ENCODE measurements at places on chromosomes 2 and 18.

- DNase-seq = no peak
Observed at GRCh38 chr2:199443589-199444130, 14.1 kb downstream of the SATB2 start.

DNA sequence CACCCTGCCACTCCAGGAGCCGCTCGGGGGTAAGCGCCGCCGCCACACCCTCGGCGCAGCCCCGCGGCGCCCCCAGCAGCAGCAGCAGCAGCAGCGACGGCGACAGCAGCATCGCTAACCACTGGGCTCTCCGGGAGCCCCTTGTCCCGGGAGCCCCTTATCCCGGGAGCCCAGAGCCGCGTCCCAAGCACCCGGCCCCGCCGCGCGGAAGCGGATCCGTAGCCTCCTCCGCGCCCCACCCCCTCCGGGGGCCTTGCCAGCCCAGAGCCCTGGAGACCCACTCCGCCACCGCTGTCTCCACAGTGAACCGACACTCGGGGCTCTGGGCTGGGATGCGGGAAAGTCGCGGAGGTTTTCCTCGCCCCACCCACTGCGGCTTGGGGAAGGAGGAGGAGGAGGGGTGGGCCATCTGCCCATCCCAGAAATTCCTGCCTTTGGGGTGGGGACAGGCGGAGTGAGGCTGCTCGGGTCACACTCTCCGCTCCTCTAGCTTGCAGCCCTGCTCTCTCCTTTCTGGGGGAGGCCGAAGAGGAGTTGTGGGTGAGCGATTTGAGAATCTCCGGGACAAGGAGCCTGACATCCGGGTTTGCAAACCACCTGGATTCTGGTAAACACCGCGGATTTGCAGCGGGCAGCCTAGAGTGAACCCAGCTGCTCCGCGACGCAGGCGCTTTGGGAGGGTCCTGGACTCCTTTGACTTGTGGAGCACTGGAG lies at the start of gene PLA2R1:
Gene PLA2R1, minus strand, starts transcription at position 324 of the 714 bp plus-strand sequence. Its CDS starts 212 bp downstream, at position 112.
- peak; percentile 21 for DNase-seq

DNA sequence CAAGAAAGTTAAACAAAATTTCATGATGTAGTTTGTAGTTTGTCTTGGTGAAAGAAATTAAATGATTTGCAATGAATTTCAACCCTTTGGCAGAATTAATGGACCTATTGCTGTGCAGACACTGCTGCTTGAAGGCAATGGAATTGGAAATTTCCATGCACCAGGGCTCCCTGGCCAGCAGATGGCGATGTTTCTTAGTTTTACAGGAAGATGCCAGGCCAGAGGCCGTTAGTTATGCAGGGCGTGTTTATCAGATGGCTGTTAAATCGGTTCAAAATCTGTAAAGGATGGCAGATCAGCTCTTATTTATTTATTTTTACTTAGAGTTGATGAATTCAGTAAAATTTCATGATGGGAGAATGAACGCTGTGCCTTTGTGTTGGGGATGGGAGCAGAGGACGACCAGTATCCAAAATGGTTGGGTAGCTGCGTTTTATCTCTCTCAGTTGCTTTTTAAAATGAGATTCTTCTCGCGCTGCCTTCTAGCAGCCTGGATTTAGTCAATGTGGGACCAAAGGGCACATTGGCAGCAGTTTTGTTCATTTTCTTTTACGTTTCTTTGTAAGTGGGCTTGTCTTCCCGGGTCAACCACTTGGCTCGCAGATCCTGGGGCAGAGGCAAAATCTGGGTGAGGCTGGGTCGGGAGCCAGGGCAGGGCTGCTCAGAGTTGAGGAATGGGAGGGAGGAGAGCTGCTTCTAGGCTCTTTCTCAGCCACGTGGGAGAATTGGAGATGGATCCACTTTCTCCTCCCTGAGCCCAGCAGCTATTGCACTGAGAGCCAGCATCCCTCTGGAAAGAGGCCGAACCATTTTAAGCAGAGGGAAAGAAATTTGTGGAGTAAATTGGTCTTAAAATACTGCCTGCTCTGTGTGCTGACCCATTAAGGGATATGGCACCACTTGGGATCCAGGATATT lies 344.0 kb downstream of the PIK3C3 start:
- DNase-seq = peak; percentile 13

- no peak for DNase-seq
Observed at GRCh38 chr18:23405636-23406035, 47.5 kb upstream of the RIOK3 start.

GRCh38 chr2:231987124-231987727 lies 25.7 kb downstream of the DIS3L2 start:
- no peak for DNase-seq

DNA sequence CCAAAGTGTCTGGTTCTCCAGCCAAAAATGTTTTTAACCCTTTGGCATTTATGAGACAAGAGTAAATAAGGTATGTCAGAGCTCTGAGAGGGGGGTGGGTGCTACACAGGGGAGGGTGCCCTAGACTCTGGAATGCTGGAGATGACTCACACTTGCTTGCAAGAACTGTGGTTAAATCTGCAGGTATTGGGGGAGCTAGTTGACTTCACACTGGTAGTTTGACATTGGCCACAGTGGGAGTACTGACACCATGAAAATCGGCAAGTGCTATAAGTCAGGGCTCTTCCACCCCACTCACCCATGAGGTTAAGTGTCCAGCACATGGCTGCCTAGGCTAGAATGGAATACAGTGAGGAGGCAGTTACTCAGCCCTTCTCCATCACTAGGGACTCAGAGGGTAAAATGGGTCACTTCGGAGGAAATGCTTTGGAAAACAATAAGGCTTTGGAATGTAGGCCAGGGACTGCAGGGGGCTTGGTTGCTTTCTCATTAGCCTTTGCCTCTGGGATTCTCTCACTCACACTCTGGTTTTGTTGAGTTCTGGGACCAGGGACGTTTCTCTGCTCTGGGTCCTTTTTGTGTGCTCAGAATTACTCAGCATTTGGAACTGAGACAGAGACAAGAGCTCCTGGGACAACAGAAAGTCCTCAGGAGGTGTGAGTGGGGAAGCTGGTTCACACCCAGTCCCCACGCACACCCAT lies 91.6 kb downstream of the ACKR3 start:
- DNase-seq = no peak

GRCh38 chr2:129667577-129667976 lies 311.9 kb upstream of the RAB6C start:
- DNase-seq = no peak

DNA sequence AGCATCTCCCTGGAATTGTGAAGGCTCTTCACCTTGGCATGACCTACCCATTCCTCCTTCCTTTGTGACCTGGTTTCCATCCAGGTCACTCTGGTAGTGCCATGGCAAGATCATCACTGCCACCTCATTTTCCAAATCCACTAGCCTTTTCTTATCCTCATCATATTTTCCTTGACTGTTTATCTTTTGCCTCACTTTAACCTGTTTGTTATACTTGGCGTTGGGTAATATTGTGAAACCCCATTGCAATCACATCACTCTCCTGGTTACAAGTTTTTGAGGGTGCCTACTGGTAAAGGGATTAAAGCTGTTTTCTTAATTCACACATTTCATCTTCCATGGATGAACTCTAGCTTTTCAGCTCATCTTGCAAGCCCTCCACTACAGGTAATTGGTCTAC lies 39.1 kb upstream of the IGFBP2 start:
- no peak for DNase-seq

DNA sequence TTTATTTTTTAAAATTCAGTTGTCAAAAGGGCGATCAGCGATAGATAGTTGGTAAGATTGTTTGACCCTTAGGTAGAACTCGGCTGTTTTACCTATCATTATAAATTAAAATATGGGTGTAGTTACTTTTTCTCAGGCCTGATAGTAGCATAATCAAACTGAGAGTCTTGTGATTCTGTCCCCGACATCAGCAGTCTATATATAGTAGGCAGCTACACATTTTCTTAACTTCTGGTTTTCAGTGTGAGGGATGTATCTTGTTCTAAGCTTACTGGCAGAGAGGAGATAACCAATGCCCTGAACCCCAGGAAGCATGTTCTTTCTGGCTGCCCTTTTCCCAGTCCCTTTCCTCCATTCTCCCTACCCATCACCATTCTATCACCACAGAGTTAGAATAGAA lies 56.6 kb downstream of the XRCC5 start:
- no peak for DNase-seq

DNA sequence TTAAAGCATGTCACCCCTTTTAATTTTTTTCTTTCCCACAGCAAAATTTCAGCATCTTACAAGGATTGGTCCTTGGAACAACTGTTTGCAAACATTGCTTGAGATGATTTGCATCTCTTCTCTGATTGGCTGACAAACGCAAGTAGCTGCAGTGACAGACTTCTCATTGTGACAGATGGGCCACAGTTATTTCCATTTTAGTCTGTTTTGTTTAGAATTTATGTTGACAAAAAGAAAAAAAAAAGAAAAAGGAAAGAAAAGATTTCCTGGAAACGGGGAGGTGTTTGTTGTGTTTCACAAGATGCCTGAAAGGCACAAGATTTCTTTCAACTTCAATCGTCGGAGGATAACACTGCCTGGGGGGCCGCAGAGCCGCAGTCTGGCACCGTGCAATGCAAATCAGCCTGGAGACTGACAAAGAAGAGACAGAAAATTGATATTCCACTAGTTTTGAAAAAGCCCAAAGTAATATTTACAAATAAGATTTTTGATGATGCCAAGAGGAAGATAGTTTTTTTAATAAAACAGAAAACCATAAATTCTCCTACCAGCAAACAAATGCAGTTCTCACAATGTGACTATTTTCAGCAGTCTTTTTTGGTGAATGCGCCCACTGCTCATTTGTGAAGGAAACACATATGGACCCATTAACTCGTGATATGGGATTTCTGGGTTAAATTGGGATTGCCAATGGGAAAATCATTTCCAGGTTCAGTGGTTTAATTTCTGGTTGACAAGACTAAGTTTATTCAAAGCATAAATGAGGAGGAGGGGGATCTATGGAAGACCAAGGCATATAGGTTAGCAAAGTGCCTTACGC lies 296.2 kb upstream of the SMIM21 start:
- no peak for DNase-seq

GRCh38 chr18:69992776-69993175 lies 45.1 kb upstream of the CD226 start:
- DNase-seq = no peak

GRCh38 chr2:119679526-119679837 lies 481 bp downstream of the TMEM177 start:
- DNase-seq = no peak

DNA sequence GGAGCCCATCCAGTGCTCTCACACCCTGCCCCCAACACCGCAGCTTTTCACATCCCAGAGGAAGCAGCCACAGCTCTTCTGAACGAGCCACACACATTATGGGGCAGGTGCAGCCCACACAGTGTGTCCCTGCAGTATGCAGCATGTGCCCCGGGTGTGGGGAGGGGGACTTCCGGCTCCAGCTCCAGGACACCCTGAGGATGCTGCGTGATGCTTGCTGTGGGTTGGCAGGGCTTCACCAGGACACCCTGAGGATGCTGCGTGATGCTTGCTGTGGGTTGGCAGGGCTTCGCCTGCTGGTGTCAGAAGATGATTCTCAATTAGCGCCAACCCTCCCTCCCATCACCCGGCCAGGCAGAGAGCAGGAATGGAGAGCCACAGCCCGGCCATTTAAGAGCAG lies 193.9 kb downstream of the EIPR1 start:
- DNase-seq = no peak

DNA sequence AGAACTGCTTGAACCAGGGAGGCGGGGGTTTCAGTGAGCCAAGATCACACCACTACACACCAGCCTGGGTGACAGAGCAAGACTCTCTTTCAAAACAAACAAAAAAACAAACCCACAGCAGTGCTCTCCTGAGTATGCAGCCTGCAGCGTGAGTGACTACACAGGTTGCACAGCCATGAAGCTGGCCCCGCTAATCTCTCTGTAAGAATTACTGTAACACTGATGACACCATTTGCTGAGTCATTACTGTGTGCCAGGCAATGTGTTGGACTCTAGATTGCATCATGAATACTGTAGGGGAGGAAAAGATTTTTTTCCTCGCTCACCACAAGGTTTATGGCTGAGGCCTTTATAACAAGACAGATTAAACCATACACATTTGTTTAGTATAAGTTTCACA lies 118.6 kb upstream of the ATP8B1 start:
- no peak for DNase-seq

DNA sequence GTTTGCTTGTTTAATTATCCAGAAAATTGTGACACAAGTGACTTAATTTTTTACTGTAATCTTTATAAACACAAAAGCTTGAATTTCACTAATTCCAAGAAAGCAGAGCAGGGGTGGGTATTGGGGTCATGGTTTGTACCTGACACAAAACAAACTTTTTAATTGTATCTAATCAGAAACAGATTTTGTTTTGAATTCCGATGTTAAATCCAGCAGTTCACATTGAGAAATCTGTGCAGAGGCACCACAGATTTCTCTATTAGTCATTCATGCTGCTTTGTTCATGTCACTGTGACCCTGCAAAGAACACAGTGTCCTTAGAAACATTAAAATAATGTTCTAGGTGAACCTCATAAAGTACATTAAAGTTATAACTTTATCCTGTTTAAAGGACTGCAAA lies 443.4 kb downstream of the NYAP2 start:
- DNase-seq = no peak

GRCh38 chr18:12748671-12749070 lies 45.8 kb downstream of the PSMG2 start:
- DNase-seq = no peak

DNA sequence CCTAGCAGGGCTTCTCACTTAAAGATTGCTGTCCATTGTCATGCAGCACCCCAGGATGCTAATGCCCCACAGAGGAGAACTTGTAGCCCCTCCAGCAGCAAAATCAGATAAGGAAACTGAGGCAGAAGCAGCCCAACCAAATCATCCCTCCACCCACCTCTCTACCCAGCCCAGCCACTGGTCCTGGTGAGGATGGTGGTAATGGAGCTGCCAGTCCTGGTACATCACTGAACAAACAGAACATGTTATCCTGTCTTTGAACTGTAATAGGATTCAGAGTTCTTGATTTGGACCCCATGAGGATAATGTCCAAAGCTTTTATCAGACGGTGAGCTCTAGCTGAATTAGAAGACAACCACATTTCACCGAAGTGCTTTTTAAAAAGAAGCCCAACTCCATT lies 113.2 kb downstream of the MRO start:
- no peak for DNase-seq

DNA sequence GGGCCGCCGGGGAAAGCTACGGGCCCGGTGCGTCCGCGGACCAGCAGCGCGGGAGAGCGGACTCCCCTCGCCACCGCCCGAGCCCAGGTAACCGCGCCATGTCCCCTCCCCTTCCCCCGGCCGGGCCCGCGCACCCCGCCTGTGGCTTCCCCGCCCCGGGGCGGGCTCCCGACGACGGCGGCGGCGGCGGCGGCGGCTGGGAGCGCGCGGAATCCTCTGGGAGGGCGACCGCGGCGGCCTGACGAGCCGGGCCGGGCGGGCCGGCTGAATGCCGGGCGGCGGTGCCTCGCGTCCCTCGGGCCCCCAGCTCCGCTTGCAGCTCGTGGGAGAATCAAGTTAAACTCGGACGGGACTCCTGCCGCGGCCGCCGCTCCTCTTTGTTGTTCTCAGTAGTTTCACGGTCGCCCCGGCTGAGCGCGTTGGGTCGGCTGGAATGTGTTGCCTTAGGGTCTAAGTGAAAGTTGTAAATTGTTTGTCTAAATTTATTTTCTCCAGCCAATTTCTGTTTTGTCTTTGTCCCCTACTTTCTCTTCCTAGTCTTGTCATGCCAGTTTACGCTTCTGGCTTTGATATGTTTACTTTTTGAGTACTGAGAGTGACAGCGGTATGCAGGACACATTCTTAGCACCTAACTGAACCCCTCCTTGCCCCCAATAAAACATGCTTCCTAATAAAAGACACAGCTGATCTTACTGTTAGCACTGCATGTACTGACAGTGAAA lies 685 bp downstream of the SMAD4 start:
- DNase-seq = peak; percentile 55

GRCh38 chr2:56571074-56571473 lies 387.3 kb downstream of the CCDC85A start:
- DNase-seq = no peak

Measured in GM12892 (cell line).